ENCODE measurements at places on chromosomes 2 and 18.

DNA sequence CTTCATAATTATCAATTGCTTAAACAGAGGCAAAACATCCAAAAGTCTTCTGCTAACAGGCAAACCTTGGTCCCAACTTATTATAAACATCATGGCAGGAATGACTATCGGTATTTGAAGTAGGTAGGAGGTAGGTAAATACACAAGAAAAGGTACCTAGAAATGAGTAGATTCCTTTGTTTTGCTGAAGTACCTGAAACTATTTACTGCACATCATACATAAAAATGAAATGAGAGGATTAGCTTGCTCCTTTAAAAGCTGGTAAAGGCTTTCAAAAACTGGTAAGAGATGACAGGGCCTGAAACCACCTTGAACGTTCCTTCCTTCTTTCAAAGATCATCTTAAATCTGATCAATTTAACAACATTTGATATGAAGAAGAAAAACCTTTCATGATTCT lies 55.2 kb upstream of the MAPRE2 start:
- no peak for DNase-seq

DNA sequence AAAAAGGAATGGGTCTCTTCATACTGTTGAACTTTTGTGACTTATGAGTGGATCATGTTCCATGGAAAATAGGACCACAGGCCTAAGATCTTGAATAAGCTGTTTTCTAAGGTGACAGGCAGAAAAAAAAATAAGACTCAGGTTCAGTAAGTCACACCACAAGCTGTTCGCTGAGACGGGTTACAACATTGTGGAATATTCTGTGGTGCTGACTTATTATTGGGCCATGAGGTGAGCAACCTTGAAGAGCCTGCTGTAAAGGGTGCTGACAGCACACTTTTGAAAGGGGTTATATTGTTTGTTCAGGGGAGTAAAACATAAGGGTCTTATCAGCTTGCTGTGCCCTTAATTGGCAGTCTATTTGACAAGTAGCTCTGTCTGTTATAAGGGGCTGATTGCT lies 439.8 kb upstream of the SLC14A2 start:
- DNase-seq: no peak

DNA sequence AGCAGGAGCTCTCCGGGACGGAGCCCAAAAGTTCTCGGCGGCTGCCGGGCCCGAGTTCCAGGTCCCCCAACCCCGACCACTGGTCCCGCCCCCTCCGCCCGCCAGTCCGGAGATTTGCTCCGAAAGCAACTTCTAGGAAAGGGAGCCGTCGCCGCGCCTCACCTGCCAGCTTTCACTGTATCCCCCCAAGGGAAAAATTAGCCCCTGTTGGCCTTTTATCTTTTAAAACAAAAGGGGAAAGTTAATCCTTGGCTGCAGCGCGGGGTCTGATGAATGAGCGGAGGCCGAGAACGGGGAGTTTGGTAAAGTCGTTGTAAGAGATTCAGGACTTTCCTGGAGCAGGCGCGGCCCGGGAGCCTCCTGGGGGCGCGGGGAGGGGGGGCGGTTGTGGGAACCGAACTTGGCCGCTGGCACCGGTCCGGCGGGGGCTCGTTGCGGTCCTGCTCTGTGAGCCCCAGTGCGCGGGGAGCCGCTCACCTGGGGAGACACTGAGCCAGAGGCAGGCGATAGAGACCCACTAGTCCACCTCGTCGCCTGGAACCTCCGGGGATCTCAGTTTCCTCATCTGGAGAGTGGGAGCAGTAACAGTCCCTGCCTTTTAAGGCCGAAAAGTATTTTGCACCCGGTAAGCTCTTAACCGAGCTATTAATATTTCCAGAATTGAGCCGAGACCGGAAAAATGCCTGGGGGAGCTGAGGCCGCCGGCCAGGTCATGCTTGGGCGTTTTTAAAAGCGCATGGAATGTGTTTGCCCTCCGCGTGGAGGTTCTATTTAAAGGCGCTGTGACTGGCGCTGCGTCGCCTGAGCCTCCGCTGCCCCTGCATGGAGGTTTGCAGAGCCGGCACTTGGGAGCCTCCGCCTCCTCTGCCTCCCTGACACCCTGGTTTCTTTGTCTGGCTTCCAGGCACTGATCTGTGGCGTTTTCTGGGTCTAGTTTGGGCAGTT lies 1.1 kb downstream of the EFHD1 start:
- no peak for DNase-seq

DNA sequence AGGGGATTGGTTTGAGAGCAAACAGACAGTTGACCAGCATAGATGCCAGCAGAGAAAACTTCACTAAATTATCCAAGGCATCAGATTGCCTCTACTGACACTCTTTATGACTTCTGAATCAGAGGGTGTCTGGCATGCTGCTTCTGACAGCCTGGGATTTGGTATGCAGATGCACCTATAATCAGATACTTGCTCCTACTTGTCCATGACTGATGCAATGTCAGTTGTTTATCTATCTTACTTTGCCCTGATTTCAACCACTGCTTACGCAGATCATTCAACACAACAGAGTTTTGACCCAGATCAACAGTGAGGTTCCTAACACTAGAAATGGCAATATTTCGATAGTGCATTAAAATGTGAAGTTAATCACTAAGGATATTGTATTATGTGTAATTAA lies 22.6 kb upstream of the CALCRL start:
- no peak for DNase-seq

DNA sequence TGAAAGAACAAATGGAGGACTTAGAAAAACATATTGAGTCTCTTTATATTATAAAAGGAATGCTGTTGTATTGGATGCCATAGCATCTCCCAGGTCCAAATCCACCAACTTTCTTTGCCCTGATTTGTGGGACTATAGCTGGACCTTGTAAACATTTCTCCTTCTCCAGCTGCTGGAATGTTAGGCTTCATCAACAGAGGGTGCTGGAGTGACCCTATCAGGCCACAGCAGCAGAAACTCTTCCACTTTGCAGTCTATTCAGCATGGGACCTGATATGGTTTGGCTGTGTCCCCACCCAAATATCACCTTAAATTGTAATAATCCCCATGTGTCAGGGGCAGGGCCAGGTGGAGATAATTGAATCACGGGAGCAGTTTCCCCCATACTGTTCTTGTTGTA lies 138.4 kb upstream of the ARL4C start:
- no peak for DNase-seq

GRCh38 chr2:58891828-58892377 lies 650.8 kb upstream of the FANCL start:
- DNase-seq: no peak

Measured in DMS 273 treated with DMSO at 0.1 percent for 48 hours (cell line).